ENCODE measurements at places on chromosomes 12 and 14.

DNA sequence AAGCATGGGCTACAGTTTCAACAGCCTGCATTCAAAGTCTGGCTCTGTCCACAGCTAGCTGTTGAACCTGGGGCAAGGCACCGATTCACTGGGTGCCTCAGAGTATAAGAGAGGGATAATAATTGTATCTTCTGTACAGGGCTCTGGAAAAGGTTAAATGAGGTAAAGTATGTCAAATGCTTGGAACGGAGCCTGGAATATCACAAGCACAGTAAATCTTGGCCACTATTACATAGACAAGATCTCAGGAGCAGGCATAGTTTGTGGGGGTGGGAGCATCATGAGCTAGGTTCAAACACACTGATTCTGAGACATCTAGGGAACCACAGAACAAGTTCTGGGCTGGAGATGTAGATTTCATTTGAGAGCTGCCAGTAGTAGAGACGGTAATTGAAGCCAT is 203.7 kb upstream of the NUDT4 start:
- DNase-seq, result no peak

- DNase-seq, result peak; percentile 67
These were observed 126.0 kb upstream of the ATF7IP start for GRCh38 chr12:14239350-14239934.

GRCh38 chr12:11133816-11134215 is 628 bp downstream of the TAS2R30 start:
- DNase-seq, result no peak

GRCh38 chr12:14950982-14951746 is 10.2 kb downstream of the ARHGDIB start:
- DNase-seq, result no peak

DNA sequence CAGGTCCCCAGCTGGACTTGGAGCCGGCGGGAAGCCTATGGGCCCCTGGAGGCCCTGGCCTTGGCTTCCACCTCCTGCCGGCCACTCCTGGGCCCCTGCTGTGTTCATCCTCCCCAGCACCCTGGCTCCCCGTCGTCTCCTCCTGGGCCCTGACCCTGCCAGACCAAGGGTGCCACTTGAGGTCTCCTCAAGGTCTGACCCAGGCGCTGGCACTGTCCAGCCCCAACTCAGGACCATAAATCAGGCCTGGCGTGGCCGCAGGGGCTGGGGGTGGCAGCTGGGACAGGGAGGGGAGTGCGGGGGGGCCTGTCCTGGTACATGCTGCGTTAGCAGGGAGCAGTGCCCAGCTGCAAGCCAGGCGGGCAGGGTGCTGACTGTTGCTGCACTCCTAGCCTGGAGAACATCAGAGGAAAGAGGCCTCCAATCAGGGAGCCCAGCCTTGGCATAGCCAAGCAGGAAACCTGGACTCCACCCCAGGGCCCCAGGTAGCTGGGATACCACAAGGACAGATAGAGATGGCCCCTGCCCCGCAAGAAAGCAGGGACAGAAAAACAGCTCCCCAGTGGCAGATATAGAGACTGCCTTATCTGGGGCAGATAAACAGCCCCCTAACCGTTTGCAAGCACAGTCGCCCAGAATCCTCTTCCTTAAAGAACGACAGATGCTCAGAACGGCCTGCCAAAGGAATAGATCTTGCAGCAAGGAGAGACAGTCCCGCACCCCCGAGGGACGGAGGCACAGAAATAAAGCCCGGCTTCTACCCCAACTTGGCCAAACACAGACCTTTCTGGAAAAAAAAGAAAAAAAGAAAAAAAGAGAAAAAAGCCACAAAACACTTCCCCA is 6.5 kb upstream of the ATG101 start:
- no peak for DNase-seq

- no peak for DNase-seq
These were observed 56.2 kb downstream of the LRFN5 start for GRCh38 chr14:41662780-41663472.

DNA sequence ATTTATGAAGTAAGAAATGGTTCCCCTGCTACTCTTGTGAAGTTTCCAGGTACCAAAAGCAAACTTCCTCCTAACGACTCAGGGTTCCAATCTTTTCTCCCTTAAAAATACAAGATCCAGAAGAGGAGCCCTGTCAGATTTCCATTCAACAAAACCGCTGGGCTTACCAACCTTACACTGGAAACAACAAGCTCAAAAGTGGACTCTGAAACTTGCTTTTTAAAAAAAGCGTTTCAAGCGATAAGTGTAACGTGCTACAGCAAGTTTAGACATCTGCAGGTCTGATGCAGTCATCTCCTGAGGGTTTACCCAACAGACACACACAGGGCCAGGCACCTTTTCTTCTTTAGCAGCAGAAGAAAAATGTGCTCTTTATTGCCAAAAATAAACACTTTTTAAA is 6.9 kb upstream of the CREBL2 start:
- no peak for DNase-seq

DNA sequence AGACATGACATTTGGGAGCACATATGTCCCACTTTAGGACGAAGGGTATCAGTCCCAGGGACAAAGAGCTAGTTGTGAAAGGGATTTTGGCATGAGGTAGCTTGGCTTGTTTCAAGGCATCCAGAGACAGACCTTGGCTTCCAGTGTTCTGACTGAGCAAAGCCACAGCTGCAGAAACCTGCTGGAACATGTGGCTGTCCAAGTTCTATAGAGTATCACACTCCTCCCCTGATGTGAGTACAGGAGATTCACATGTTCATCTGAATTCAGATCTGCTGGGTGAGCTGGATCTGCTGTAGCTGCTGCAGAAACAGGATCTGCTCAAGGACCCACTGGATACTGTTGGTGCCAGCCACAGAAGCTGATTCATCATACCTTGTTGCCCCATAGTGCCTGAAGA is 10.1 kb upstream of the C14orf39 start:
- DNase-seq, result no peak
